SJSA1 (cell line): ENCODE measurements at places on chromosomes 1 and 21. TPM values are rescaled to one million over a fixed set of nuclear protein-coding genes. Genes with fewer than 3 reads are reported as not detected.

DNA sequence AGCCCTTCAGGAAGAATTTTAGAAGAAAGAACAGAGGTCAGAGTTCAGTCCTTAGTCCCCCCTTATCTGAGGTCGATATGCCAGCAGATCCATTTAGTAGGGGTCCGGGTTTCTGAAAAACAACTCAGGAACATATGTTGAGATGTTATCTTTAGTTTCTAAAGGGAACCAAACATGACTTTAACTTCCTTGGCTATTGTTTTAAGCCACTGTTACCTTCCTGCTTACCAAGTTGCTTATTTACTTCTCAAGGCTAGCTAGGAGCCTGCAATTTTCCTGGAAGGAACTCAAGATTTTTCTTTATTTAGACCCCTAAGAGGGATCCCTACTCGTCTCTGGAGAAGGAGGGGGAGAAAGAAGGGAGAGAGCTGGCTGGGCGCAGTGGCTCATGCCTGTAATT is 54.3 kb downstream of the KCNC4 start:
- no peak for DNase-seq
- no peaks in the 10 kb centered on the region for H3K4me1 ChIP-seq
- H3K27me3 ChIP-seq = peaks cover 28% of the 10 kb centered on the region
- no peak overlapping the region for H3K27ac ChIP-seq
- no peaks in the 10 kb centered on the region for H3K36me3 ChIP-seq

- DNase-seq = no peak
- no peak overlapping the region for H3K4me3 ChIP-seq
- H3K4me1 ChIP-seq = peaks cover 22% of the 10 kb centered on the region
- H3K27ac ChIP-seq = no peak overlapping the region
- H3K27me3 ChIP-seq = no peaks in the 10 kb centered on the region
Observed at GRCh38 chr1:91761295-91761721, 124.6 kb downstream of the TGFBR3 start.

GRCh38 chr1:25095635-25096200 is 136.6 kb downstream of the SYF2 start:
- no peak overlapping the region for H3K27ac ChIP-seq
- H3K4me3 ChIP-seq = no peak overlapping the region
- no peaks in the 10 kb centered on the region for H3K27me3 ChIP-seq
- H3K4me1 ChIP-seq = peaks cover 8% of the 10 kb centered on the region

DNA sequence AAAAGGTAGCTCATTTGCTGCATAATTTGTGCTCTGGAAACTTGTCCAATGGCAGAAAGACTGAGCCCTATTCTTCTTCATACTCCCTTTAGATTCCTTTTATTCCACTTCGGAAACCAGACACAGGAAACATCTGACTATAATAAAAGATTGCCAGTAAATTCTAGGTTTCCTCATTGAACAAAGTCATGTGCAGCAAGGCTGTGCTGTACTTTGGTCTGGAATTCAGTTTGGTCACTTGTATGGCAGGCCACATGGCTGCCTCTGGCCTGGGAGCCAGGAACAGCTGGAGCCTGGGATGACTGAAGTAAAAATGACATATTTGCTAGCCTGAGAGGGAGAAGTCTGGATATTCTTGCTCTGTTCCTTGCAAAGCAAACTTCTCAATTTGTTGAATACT is 79.6 kb downstream of the ST3GAL3 start:
- no peaks in the 10 kb centered on the region for H3K27me3 ChIP-seq
- no peak for DNase-seq
- peak overlapping the region; percentile 85 for H3K27ac ChIP-seq
- H3K4me1 ChIP-seq = peaks cover 56% of the 10 kb centered on the region
- no peak overlapping the region for H3K4me3 ChIP-seq

The TFF3 gene
- total RNA-seq = not detected in 2 replicates

The SLC6A17 gene
- 1.0 and 2.1 TPM in 2 replicates for total RNA-seq

The TCHHL1 gene
- not detected in 2 replicates for total RNA-seq

The ST6GALNAC3 gene
- total RNA-seq = 3.4 and 5.1 TPM in 2 replicates
